ENCODE measurements at places on chromosomes 2 and 18.

GRCh38 chr2:77007686-77008085 is 514.5 kb downstream of the LRRTM4 start:
- DNase-seq, result no peak

DNA sequence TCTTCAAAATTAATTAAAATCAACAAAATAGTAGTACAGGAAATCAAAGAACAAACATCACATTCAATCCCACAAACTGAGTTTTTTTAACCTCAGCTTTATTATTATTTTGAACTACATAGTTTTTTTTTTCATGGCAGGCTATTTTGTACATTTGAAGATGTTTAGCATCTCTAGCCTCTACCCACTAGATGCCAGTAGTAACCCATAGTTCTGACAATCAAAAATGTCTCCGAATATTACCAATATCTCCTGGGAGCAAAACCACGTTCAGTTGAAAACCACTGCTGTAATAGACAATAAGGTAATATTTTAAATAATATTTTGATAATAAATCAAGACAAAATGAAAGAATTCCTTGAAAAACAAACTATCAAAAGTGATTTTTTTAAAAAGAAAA is 702.6 kb upstream of the LRRTM1 start:
- no peak for DNase-seq

DNA sequence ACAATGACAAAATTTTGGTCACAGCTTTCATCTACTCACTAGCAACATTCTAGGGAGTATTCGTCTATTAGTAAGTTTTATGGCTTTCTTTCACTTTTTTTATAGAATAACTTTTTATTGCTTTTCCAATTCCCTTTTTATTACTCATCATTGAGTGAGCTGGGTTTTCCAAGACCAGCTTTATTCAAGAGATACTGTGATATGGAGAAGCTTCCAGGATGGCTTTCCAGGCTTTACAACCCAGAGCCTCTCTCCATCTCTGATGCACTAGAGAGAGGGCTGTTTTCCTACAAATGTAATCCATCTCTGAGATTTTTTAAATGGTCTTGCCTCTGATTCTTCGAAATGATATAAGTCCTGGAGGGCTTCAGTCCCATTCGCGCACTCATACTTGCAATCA is 118.3 kb downstream of the LDLRAD4 start:
- no peak for DNase-seq

DNA sequence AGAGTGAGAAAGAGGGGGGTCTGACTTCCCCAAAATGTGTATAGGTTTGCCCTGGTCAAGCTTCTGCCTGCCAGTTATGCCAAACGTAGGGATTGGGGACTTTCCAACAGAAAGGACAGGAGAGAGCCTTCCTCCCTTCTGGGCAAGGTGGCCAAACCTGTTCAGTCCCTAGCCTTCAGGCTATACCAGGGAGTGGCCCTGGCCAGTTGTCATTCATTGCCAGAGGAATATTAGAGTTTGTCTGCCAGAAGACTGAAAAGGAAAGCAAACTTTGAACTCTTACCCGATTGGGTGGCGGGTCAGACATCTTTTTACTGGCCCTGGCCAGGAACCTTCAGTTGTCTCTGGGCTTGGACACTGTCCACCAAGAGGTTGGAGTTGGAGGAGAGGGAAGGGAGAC is 22.1 kb downstream of the RAB3GAP1 start:
- DNase-seq, result no peak

- no peak for DNase-seq
These were observed at the start of gene SCN2A for GRCh38 chr2:165239230-165239629. Gene SCN2A (plus strand): TSS chr2:165239414. CDS start chr2:165295824, 56,410 bp downstream.

GRCh38 chr2:11813951-11814350 is 67.5 kb downstream of the LPIN1 start:
- no peak for DNase-seq

DNA sequence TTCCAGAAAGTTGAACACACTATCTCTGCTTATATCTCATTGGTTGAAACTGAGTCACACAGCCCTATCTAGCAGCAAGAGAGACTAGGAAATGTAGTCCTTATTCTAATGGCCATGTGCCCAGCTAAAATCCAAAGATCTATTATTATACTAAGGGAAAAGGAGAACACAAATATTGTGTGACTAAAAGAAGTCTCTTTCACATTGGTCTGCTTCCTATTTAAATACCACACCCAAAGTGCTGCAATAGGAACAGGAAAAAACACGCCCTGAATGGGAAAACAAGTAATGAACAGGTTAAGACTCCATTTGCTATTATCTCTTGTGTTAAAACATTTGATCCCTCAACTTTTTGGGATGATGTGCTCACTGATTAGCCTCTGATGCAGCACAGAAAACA is 86.8 kb upstream of the BARD1 start:
- no peak for DNase-seq

DNA sequence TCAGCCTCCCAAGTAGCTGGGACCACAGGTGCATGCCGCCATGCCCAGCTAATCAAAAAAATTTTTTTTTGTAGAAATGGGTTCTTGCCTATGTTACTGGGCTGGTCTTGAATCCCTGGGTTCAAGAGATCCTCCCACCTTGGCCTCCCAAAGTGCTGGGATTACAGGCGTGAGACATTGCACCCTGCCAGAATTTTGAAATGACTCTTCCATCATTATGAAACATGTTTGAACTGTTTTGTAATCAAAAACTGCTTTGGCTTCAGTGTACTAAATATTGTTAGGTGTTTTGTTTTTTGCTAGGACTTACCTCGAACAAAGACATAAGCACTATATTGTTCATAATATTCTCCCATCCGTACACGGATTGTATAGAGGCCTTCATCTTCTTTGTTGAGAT is 55.8 kb downstream of the MYOM1 start:
- no peak for DNase-seq

GRCh38 chr18:50009773-50010335 is 185.1 kb downstream of the MYO5B start:
- DNase-seq, result peak; percentile 67

GRCh38 chr2:240436683-240437550 is 1.5 kb downstream of the GPC1 start:
- DNase-seq, result no peak

DNA sequence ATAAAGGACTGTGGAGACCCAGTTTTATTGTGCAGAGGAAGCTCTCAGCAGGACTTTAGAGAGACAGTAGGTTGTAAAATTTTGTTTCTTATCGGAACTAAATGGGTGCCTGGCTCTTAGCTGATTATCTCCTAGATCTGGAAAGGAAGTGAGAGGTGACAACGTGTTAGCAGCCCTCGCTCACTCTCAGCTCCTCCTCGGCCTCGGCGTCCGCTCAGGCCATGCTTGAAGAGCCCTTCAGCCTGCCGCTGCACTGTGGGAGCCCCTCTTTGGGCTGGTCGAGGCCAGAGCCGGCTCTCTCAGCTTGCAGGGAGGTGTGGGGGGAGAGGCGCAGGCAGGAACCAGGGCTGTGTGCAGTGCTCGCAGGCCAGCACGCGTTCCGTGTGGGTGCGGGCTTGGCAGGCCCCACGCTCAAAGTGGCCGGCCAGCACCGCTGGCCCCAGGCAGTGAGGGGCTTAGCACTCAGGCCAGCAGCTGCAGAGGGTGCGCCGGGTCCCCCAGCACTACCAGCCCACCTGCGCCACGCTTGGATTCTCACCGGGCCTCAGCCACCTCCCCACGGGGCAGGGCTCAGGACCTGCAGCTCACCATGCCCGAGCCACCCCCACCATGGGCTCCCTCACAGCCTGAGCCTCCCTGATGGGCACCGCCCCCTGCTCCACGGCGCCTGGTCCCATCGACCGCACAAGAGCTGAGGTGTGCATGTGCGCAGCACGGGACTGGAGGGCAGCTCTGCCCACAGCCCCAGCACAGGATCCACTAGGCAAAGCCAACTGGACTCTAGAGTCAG is 4.6 kb upstream of the MFF start:
- DNase-seq, result no peak

DNA sequence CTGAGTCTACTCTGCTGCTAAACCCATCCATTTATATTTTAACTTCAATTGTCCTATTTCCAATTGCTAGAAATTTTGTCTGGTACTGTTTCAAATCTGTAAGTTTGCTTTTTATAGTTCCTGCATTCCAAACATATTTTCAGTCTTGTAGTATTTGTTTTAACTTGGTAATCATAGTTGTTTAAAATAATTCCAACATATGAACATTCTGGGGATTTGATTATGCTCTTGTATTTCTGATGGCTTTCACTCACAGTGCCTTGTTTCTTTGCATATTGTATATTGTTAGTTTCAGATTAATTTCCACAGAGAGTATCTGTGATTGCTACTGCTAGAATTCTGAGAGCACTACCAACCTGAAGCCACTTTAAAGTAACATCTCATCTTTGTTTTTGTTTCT is 202.4 kb downstream of the ETAA1 start:
- no peak for DNase-seq

DNA sequence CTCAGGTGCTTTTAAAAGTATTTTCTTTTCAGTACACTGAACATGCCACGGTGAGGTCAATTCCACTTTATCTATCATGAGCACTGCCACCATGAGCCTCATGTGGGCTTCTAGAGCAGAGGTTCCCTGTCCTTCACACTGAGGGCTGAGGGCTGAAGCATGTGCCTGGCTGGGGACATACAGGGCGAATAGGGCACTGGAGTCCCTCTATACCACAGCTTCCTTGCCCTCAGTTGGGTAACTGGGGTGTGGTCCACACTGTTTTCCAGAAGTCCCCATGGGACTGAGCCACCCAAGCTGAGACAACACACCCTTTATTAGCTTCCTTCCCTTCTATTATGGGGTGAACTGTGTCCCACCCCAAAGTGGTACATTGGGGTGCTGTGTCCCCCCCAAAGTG is 172.2 kb upstream of the ID2 start:
- DNase-seq, result no peak

- no peak for DNase-seq
These were observed 75.8 kb downstream of the ASAP2 start for GRCh38 chr2:9282128-9283112.

- no peak for DNase-seq
These were observed 138.4 kb downstream of the EIPR1 start for GRCh38 chr2:3238951-3239841.

GRCh38 chr2:190450363-190450762 is 42.2 kb downstream of the MFSD6 start:
- DNase-seq, result no peak

GRCh38 chr2:177799531-177799930 is 273.0 kb downstream of the PDE11A start:
- DNase-seq, result peak; percentile 40

DNA sequence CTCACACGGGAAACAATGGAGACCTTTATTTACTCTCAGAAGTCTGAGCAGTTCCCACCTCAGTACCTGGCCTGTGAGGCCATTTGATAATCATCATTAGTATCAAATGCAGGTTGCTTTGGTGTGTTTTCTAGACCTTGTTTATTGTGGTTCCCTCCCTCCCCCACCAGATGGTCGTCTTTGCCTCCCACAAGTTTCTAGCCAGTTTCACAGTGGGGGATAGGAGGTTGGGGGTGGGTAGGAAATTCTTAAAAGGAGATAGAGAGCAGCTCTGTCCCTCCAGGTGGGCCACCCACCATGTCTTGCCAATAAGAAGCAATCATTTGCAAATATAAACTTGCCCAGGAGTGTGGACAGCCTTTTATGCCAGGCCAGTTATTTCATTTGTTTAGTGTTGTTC is 31.3 kb downstream of the SETBP1 start:
- no peak for DNase-seq

GRCh38 chr2:11713815-11714214 is 32.6 kb upstream of the LPIN1 start:
- DNase-seq, result no peak

DNA sequence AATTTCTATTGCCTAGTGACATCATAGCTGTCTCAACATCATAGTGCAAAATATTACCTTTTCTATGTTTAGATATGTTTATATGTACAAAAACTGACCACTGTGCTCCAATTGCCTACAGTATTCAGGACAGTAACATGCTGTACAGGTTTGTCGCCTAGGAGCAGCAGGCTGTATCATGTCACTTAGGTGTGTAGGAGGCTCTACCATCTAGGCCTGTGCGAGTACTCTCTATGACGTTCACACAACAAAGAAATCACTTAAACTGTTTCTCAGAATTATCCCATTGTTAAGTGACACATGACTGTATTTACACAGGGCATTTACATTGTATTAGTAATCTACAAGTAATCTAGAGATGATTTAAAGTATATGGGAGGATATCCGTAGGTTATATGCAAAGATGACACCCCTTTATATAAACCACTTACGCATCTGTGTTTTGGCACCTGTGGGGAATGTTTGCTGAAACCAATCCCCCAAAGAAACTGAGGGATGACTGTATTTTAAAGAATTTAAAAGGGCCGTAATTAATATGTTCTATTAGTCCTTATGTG is 24.7 kb downstream of the IL1R2 start:
- no peak for DNase-seq

- DNase-seq, result no peak
These were observed 3.7 kb upstream of the INSIG2 start for GRCh38 chr2:118084491-118085089.

GRCh38 chr2:168183308-168183997 is 63.9 kb downstream of the STK39 start:
- no peak for DNase-seq

GRCh38 chr2:41791523-41791922 is 256.3 kb upstream of the PKDCC start:
- DNase-seq, result no peak

- peak; percentile 92 for DNase-seq
These were observed 190.5 kb upstream of the TWIST2 start for GRCh38 chr2:238657132-238658053.

DNA sequence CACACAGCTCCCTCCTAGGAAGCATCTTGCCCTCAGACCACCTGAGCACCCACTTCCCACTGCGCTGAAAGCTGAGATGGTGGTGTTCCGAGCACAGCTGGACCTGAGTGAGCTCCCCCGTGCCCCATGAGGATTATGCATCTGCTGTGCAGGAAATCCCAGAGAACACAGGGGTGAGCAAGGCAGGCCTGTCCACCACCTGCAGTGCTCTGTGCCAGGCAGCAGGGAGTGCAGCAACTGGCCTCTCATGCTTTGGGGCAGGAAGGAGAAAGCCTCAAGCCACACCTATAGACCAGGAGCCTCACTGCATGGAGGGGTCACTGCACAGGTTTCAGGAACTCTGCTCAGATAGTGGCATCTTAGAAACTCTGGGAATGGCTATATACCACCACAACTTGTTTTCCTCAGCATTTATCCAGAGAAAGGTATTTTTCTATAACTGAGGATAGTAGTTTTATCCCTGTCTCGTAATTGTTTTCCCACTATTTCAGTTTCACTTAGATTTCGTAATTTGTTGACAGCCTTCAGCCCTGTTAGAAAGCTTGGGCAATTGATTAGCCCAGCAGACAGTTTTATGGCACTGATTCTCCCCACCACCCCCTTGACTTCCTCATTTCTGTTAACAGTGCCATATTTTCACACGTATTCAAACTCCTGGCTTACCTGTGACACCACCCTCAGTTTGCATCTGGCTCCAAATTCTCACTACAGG is 144.3 kb upstream of the DAPL1 start:
- no peak for DNase-seq

Data from H9 (cell line).